ENCODE measurements at places on chromosomes 13 and 19. TPM values are rescaled to one million over a fixed set of nuclear protein-coding genes. Genes with fewer than 3 reads are reported as not detected.

The PDX1 gene
- not detected for total RNA-seq

The SIX5 gene
- 7.8 TPM for total RNA-seq

The MAP2K7 gene
- total RNA-seq, result 8.5 TPM

The LINGO3 gene
- not detected for total RNA-seq

The ADPRHL1 gene
- total RNA-seq, result 3.9 TPM

The COL4A1 gene
- total RNA-seq, result 166 TPM

The FDX2 gene
- total RNA-seq, result 15.6 TPM

The ZNF615 gene
- total RNA-seq, result 8.6 TPM

The ZBTB32 gene
- total RNA-seq, result not detected

The YJEFN3 gene
- total RNA-seq, result under 0.01 TPM

The LCP1 gene
- total RNA-seq, result 0.20 TPM

The ANGPTL8 gene
- not detected for total RNA-seq

The C1QTNF9B gene
- total RNA-seq, result not detected

The PLEKHF1 gene
- 25.6 TPM for total RNA-seq

The IPO5 gene
- total RNA-seq, result 304 TPM

The ONECUT3 gene
- total RNA-seq, result not detected

The UBL3 gene
- total RNA-seq, result 12.7 TPM

The STOML3 gene
- not detected for total RNA-seq

The CD70 gene
- 1.5 TPM for total RNA-seq

The SOX21 gene
- total RNA-seq, result not detected

The PARP4 gene
- total RNA-seq, result 77.6 TPM

The SHD gene
- not detected for total RNA-seq

The TTYH1 gene
- total RNA-seq, result not detected
